Right ventricle myocardium superior (tissue), 1 donor: ENCODE measurements at places on chromosomes 2 and 18. TPM values are rescaled to one million over a fixed set of nuclear protein-coding genes. Genes with fewer than 3 reads are reported as not detected.
A peak's percentile ranks its signal among the peaks of the same experiment; 100 is the strongest.

DNA sequence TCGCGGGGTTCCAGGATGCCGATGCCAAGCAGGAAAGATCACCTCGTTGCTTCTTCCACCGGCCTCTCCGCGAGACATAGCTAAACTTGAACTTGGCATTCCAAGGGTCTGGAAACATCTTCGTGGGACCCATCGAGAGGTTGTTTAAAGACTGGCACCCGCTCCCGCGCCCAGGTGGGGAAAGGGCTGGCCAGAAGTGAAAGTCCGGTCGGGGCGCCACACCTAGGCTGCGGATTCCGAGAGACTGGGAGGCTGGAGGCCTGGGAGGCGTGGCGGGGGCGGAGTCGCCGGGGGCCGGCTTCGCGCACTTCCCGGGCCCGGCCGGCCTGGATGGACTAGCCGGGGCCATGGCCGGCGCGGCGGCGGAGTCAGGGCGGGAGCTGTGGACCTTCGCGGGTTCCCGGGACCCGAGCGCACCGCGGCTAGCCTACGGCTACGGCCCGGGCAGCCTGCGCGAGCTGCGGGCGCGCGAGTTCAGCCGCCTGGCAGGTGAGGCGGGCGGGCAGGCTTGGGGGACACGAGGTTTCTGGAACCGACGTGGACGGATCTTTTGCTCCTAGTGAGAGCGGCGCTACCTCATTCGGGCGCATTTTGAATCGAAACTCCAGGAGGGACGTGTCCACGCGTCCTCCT, at the start of gene MOCOS:
TSS of gene MOCOS (plus strand) at position 305 of the 633 bp plus-strand sequence. CDS start at position 348, 43 bp downstream.
- peak; percentile 88 for DNase-seq

- DNase-seq = no peak
Measured at GRCh38 chr18:70454704-70455322, 166.0 kb downstream of the SOCS6 start.

DNA sequence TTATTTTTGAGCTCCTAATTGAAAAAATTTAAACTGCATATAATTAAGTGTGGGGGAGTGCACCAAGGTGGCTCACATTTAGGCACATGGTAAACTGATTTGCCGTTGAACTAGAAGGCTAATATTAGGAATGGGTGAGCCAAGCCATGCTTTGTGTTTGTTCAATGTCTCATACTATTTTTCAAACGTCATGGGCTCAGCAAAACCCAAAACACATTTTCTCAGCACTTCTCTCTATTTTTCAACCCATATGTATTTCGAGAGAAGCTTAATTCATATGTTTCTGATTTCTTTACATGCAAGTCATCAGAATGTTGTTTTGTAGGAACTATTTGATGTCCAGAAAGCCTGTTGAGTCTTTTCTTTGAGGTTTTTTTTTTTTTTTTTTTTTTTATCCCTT, 291.2 kb downstream of the TCF4 start:
- no peak for DNase-seq

TFCP2L1 gene
- 0.19 TPM for total RNA-seq

PLCD4 gene
- 0.62 TPM for total RNA-seq

LAMA1 gene
- 0.05 TPM for total RNA-seq

- DNase-seq = no peak
Measured at GRCh38 chr2:16279641-16280040, 339.3 kb downstream of the MYCN start.

TRIM54 gene
- 301 TPM for total RNA-seq

DNA sequence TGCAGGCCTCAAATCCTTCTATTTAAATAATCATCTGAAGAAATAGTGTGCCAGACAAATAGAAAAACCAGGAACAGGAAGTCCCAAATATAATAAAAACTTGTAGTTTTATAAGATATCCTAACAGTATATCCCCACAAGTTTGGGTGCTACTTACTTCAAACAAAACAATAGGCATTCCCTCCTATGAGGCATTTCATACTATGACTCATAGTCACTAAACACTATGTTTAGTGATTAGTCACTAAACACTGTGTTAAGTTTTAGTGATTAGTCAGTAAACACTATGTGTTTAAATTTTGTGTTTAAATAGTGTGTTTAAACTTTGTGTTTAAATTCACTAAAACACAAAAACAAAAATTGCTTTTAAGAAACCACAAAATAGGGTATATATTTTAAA, 407.0 kb upstream of the CDH19 start:
- no peak for DNase-seq

SNORC gene
- total RNA-seq = 0.70 TPM

GRCh38 chr2:59584958-59585357, 968.5 kb downstream of the BCL11A start:
- DNase-seq = no peak
